ENCODE measurements at places on chromosomes 3 and 15. TPM values are rescaled to one million over a fixed set of nuclear protein-coding genes. Genes with fewer than 3 reads are reported as not detected.

DNA sequence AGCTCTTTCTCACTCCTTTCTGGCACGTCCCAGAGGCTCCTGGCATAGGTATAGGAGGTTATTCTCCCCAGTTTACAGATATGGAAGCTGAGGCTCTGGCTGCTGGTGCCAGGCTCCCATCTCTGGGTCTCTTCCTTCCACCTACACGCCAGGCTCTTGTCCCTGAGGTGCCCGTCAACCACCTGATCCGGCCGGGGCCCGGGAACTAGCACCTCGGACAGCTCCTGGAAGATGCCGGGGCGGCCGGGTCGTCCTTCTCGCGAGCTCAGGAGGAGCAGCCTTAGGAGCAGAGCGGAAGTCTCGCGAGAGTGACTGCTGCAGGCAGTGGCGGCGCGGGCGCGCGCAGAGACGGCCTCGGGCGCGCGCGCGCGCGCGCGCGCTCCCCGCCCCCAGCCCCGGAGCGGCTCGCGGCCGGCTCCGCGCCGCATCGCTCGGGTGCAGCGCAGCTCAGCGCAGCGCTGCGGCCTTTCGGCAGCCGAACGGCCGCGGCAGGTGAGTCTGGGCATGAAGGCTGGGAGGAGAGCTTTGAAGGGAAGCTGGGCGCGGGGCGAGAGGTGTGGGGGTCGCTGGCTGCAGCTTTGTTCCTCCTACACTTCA lies at the start of gene SCAMP5:
TSS of gene SCAMP5 (plus strand) at position 382 of the 597 bp plus-strand sequence. CDS start 16,277 bp downstream, outside the sequence.
- DNase-seq, result peak; percentile 95

DNA sequence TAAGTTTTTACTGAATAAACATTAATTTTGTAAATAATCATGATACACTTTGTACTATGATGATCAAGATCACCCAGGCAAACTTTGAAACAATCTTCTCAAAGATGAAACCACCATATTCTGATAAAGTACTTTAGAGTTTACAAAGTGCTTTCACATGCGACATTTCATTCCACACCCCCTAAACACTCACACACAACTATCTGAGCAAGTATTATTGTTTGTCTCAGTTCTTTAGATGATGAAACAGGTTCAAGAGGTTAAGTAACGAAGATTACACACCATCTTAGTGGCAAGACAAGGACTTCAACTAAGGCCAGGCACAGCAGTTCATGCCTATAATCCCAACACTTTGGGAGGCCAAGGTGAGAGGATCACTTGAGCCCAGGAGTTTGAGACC lies 37.6 kb downstream of the ZNF148 start:
- no peak for DNase-seq

DNA sequence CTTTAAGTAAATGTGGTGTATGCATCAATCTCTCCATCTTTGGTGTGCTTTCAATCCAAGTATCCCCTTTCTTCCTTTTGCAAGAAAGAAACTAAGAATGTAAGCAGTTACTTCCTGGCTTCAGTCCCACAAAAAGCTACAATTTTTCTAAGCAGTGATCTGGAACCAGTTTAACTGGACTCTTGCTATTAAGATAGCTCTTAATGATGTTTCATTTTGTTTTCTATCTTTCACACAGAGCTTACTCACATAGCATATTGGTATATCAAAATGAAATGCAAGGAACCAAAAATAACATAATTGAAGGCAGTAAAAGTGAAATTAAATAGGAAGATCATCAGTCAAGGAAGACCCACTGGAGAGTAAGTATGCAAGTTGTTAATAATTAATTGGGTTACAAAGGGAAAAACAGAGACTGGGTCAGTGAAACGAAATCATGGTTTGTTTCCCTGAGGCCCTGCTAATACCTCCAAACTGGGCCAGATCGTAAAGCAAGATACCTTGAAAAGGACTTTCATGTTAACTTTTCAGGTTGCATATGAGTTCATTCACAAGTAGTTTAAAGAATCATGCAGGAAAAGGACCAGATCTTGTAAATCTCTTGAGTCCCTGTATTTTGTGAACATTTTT lies 41.9 kb downstream of the GPR160 start:
- no peak for DNase-seq

- DNase-seq, result no peak
These were observed 773.2 kb downstream of the OTOL1 start for GRCh38 chr3:162269636-162270458.

GRCh38 chr3:177196456-177197040 lies 734 bp downstream of the TBL1XR1 start:
- peak; percentile 72 for DNase-seq

DNA sequence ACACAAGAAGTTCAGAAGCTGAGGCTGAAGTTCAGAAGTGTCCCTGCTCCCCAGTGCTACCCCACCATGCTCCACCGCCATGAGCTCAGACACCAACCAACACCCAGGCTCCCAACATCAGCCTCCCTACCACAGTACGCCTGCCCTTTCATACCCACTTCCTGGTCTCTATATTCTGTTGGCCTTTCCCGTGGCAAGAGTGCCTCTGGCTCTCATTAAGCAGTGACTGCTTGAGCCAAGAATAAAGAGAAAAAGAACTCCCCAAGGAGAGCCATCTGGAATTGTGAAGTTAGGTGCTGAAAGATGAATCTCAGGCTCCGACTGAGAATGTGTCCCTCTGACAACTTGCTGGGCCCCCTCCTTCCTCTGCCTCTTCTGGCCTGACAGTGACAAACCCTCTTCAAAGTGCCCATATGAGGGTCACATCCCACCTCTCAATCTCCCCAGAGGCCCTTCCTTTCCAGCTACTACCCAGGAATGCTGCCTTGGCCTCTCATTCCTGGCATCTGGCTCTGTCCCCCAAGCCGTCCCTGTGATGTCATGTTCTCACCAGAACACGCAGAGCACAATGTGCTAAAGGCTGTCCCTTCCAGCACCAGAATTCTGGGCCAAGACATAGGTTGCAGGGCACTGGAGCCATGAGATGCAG lies 306.8 kb downstream of the NTRK3 start:
- DNase-seq, result no peak

GRCh38 chr3:194592798-194593752 lies 40.1 kb downstream of the TMEM44 start:
- no peak for DNase-seq

DNA sequence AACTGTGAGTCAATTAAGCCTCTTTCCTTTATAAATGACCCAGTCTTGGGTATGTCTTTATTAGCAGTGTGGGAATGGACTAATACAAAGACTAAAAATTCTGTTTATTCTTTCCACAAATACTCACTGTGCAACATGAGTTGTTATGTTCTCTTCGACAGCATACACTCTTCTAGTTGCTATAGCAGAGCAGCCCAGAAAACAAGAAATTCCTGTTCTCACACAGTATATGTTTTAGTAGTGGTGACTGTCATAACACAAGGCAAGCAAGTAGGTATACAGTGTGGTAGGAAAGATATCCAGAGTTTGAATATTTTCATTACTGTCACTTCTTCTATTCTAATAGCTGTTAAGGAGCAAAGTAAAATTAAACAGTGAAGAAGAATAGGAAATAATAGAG lies 453.3 kb downstream of the ROBO1 start:
- no peak for DNase-seq

GRCh38 chr3:109353057-109353456 lies 15.7 kb upstream of the DPPA4 start:
- DNase-seq, result no peak

DNA sequence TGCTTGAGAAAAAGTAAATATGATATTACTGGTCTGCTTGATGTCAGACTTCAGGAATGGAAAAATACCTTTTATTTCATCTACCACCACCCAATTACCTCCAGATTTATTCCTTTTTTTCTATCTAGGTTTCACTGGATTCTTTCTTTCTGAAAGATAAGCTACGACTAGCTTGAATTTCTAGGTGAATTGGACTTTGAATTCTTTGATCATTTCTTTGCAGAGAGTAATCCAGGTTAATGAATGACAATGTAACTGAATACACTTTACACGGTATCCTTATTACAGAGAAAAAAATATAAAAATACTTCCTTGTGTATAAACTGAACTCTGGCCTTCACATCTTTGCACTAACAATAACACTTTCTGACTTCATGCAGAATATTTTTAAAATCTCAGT lies 59.5 kb upstream of the TRPC1 start:
- DNase-seq, result no peak

MORC1 gene
- polyA plus RNA-seq, result 0.27 TPM

PATL2 gene
- polyA plus RNA-seq, result 25.8 TPM

DNA sequence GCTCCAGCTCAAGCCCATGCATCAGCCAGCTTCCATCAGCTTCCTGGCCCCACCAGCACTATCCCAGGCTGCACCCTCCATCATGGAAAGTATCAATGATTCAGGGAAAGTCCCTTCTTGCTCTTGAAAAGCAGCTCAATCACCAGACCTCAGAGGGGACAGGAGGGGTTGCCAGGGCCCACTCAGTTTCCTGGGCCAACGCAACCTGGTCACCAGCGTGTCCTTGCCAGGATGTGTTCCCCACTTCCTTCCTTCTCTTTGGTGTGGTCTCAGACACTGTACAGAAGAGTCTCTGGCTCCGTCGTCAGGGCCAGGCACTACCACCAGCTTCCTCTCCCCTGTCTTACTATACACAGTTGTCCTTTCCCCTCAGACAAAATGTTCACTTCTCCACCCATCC lies 3.0 kb downstream of the HDC start:
- DNase-seq, result no peak

NECTIN3 gene
- 1.8 TPM for polyA plus RNA-seq

DNA sequence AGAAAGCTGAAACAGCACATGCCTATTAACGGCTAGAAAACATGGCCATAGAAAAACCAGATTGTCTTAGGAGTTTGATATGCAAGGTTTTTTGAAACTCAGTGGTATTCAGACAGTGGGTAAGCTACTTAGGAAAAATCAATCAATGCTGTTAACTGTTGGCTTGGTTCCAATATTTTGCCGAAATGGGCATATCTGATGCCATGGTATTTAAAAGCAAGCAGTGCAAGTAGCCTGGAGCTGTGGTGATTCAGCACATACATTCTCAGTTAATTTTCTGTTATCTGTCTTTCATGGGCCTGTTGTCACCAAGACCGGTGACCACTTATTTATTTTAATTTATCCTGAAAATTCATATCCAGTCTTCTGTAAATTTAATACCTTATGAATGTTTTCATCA lies 17.3 kb upstream of the SUCNR1 start:
- no peak for DNase-seq

DNA sequence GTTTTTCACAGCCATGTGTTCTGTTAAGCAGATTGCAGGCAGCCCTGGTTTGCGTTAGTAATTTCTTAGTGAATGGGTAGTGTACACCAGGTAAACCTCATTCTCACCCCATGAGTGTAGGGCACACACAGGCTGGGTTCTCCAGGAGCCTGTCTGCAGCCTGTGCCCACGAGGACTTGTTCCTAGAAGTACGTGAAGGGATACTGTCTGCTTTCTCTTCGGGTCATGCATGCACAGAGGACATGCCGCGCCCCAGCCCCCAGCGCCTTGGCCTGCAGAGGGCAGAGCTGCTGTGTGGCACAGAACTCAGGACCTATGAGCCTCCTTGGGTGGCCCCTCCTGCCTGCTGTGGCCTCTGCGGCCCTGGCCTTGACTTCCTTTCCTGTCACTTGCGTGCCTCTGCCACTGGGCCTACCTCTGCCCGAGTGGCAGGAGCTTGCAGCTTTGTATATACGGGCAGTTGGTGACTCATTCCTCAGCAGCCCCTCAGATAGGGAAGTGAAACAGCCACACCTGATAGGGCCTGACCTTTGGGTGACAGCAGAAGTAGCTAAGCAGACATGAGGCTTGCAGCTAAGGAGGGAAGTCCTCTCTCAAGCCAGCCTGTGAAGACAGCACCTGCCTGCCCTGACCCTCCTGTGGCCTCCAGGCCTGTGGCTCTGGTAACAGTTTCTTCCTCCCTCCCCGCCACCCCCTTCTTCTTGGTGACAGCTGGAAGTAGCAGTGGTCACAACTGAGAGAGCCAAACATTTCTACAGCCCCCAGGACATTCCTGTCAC lies 19.5 kb downstream of the PPCDC start:
- DNase-seq, result no peak

DNA sequence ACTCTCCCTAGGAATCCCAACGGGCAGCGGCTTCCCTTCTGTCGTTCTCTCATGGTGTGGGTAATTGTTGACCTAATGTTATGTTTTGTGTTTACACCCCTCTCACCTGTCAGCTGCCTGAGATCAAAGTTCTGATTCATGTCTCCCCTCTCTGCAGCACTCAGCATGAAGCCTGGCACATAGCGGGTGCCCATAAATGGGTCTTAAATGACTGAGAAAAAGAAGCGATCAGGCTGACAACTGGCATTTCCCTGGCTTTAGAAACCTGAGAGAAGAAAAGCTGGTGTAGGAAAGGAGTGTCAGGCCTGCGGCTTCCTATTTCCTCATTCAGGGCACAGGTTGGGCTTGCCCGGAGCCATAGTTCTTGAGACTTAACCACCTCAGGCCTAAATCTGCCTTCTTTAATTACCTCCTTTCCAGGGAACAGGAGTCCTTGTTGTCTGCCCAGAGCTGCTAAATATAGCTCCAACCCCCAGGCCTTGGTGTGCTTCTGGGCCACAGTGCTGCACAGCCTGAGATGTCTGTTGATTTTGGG lies 31.8 kb downstream of the LPP start:
- peak; percentile 50 for DNase-seq

GRCh38 chr3:37024092-37024491 lies 30.8 kb downstream of the MLH1 start:
- no peak for DNase-seq

GRCh38 chr15:62606376-62607113 lies 436.0 kb upstream of the TPM1 start:
- no peak for DNase-seq
